ENCODE measurements at places on chromosomes 5 and 9. TPM values are rescaled to one million over a fixed set of nuclear protein-coding genes. Genes with fewer than 3 reads are reported as not detected.

The OR1J2 gene
- not detected for total RNA-seq

The PHF24 gene
- 0.16 TPM for total RNA-seq

The DMRT3 gene
- not detected for total RNA-seq

The PLAC8L1 gene
- total RNA-seq = not detected

The CAVIN4 gene
- total RNA-seq = not detected

The RMRP gene
- 7,222 TPM for total RNA-seq

The ZFP2 gene
- 2.0 TPM for total RNA-seq

The ACOT12 gene
- not detected for total RNA-seq

Data from transverse colon (tissue), 4 donors.